Kidney (tissue), 22 donors: ENCODE measurements at places on chromosomes 12 and 14. TPM values are rescaled to one million over a fixed set of nuclear protein-coding genes. Genes with fewer than 3 reads are reported as not detected.

The DLGAP5 gene
- polyA plus RNA-seq = not detected

The KRT80 gene
- polyA plus RNA-seq = 1.0 TPM

The IFNG gene
- polyA plus RNA-seq = not detected

The GNB3 gene
- 1.4 TPM for polyA plus RNA-seq

The NTF3 gene
- 2.9 TPM for polyA plus RNA-seq

DNA sequence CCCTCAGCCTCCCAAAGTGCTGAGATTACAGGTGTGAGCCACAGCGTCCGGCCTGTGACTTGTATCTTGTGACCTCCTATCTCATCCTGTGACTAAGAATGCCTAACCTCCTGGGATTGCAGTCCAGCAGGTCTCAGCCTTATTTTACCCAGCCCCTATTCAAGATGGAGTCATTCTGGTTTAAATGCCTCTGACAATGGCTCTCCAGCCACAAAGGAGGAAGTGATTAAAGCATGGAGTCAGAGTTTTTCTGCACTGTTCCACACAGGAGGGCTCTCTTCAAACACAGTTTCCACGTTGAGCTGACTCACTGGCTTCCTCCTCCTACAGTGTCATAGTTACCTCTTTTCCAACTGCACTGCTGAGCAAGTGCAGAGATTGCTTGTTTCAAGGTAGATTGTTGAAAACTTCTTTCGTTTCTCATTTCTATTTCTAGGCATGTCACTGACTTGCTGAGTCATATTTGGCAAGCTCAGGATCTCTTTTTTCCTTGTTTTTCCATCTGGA lies 383.8 kb downstream of the PCNX1 start:
- no peaks in the 10 kb centered on the region for H3K4me1 ChIP-seq
- H3K36me3 ChIP-seq = no peaks in the 10 kb centered on the region
- H3K27ac ChIP-seq = no peak overlapping the region
- no peak for DNase-seq

DNA sequence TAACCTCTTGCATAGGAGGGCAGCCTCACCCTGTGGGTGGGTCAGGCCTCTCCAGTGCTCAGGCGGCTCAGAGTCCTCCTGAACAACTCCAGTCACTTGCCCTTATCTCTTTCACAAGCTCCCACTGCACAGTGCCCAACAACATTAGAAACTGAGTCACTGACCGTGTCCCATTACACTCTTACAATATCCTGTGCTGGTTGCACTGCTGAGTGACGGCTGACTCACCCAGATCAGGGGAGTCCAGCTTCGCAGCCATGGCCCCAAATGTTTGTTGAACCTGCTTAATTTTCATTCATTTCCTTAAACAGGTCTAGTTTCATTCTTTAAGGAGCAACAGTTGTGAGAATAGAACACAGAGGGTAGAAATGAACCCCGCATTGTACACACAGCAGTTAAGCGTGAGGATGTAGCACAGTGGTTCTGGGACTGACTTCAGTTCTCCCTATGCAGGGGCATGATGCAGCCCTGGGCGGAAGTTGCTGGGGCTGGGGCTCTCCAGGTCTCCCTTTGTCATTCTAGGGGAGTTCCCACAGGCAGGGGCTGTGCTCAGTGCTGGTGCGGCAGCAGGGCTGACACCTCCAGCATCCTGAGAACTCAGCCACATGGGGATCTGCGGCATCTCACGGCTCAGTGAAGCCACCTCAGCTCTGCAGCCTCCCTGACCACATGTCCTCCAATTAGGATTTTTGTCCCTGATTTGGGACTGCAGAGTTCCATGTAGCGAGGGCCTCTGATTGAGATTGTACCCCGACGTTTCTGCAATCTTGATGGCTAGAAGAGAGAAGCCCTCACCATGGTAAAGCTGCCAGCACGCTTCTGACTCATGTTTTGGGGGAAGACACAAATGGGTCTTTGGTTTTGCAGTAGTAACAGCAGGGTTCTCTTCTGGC lies 16.1 kb downstream of the GPR68 start:
- no peak for DNase-seq
- peaks cover 13% of the 10 kb centered on the region for H3K36me3 ChIP-seq
- no peak overlapping the region for H3K4me3 ChIP-seq
- H3K27me3 ChIP-seq = no peaks in the 10 kb centered on the region
- no peak overlapping the region for H3K27ac ChIP-seq
- no peaks in the 10 kb centered on the region for H3K4me1 ChIP-seq

- H3K27ac ChIP-seq = no peak overlapping the region
- H3K4me3 ChIP-seq = no peak overlapping the region
- H3K27me3 ChIP-seq = no peaks in the 10 kb centered on the region
- H3K36me3 ChIP-seq = no peaks in the 10 kb centered on the region
- DNase-seq = no peak
Measured at GRCh38 chr14:66046035-66046434, 440.1 kb upstream of the CCDC196 start.

GRCh38 chr12:118361092-118361404 lies 11.7 kb downstream of the TAOK3 start:
- no peaks in the 10 kb centered on the region for H3K27me3 ChIP-seq
- H3K4me3 ChIP-seq = no peak overlapping the region
- H3K27ac ChIP-seq = no peak overlapping the region
- peaks cover 6% of the 10 kb centered on the region for H3K4me1 ChIP-seq
- DNase-seq = no peak
- no peaks in the 10 kb centered on the region for H3K36me3 ChIP-seq

DNA sequence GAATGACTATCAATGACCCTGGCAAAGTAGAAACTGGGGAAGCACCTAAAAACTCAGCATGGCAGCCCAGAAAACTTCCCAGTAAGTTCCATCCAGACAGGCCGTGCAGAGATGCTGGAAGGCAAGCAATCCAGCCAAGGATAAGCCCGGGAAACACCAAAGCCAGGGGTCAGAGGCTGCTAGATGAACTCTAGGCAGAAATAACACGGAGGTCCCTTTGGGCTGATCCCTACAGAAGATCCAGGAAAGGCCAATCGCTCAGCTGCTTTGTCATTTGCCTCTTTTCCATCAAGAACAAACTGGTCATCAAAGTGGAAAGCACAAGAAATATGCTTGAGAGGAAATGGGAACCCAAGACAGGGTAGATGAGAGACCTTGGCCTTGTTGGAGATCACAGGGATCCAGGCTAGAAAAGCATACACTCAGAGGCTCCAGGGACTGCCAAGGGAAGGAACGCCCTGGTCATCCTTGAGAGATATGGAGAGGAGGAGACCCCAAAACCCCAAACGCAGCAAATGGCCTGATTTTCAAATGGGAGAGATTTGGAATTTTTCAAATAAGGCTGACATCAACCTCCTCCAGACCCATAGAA lies 6.5 kb downstream of the KRT79 start:
- DNase-seq = no peak
- H3K4me3 ChIP-seq = no peak overlapping the region
- H3K27ac ChIP-seq = no peak overlapping the region
- H3K4me1 ChIP-seq = no peaks in the 10 kb centered on the region
- no peaks in the 10 kb centered on the region for H3K27me3 ChIP-seq

GRCh38 chr12:47268501-47269454 lies 189.0 kb upstream of the AMIGO2 start:
- H3K36me3 ChIP-seq = no peaks in the 10 kb centered on the region

- no peaks in the 10 kb centered on the region for H3K27me3 ChIP-seq
- H3K27ac ChIP-seq = no peak overlapping the region
- H3K4me3 ChIP-seq = no peak overlapping the region
- no peaks in the 10 kb centered on the region for H3K36me3 ChIP-seq
- no peak for DNase-seq
Measured at GRCh38 chr14:48243900-48244299, 568.5 kb upstream of the MDGA2 start.

DNA sequence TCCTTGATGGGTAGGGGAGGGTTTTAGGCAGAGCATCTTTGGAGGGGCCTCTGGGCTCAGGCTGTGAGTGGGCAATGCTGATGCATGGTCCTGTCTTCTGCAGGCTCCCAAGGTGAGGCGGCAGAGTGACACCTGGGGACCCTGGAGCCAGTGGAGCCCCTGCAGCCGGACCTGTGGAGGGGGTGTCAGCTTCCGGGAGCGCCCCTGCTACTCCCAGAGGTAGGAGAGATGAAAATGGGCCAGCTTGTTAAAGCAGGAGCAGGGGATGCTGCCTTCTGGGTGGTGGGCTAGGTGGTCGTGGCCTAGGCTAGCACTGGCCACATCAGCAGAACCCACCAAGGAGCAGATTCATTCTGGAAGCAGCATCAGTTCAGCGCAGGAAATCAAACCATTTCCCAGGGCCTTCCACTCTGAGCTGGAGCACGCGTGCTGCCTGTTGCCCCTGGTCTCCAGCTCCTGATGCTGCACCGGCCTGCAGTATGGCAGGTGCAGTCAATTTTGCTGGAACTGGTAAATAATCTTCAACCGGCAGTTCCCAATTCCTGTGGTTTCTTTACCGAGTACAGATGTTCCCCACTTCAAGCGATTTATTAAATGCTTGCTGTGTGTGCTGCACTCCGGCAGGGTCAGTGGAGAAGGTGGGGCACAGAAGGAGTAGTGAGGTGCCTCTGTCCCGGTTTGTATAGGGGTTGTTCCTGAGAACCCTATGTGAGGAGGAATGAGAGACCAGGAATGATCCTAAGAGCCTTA lies 7.4 kb downstream of the PAPLN start:
- H3K27ac ChIP-seq = no peak overlapping the region
- no peaks in the 10 kb centered on the region for H3K27me3 ChIP-seq
- H3K36me3 ChIP-seq = peaks cover 7% of the 10 kb centered on the region
- H3K4me1 ChIP-seq = no peaks in the 10 kb centered on the region

GRCh38 chr12:31033681-31034080 lies 40.0 kb upstream of the DDX11 start:
- no peak for DNase-seq
- H3K27me3 ChIP-seq = no peaks in the 10 kb centered on the region
- H3K27ac ChIP-seq = no peak overlapping the region
- H3K4me3 ChIP-seq = no peak overlapping the region
- no peaks in the 10 kb centered on the region for H3K4me1 ChIP-seq

DNA sequence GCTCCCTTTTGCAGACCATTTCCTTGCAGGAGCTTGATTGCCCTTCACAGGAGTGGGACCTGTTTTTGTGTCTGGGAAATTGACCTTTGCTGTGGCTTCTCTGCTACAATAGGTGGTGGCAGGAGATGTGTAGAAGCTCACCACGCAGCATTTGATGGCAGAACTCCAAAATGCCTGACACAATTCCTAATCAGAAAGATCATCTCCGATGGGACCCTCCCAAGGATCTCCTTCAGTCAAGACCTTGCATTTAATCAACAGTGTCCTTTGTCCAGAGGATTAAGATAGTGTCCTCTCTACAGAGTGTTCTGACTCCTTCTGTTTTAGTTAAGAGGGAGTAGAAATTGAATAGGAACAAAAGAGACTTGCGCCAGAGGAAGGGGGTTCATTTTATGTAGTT lies 83.6 kb upstream of the DDHD1 start:
- H3K4me3 ChIP-seq = no peak overlapping the region
- H3K27me3 ChIP-seq = no peaks in the 10 kb centered on the region
- no peaks in the 10 kb centered on the region for H3K4me1 ChIP-seq
- no peaks in the 10 kb centered on the region for H3K36me3 ChIP-seq
- DNase-seq = no peak
- H3K27ac ChIP-seq = no peak overlapping the region

- H3K36me3 ChIP-seq = no peaks in the 10 kb centered on the region
- H3K27ac ChIP-seq = no peak overlapping the region
- no peak overlapping the region for H3K4me3 ChIP-seq
Measured at GRCh38 chr12:22437031-22437806, 102.7 kb upstream of the ST8SIA1 start.
